ENCODE measurements at places on chromosomes 3 and 15.

GRCh38 chr3:36380221-36381031 is at the start of gene STAC:
STAC (plus strand) TSS chr3:36380504; CDS start chr3:36380644, 140 bp downstream.
- DNase-seq: peak; percentile 15

- no peak for DNase-seq
These were observed 35.3 kb downstream of the PBRM1 start for GRCh38 chr3:52650439-52650838.

DNA sequence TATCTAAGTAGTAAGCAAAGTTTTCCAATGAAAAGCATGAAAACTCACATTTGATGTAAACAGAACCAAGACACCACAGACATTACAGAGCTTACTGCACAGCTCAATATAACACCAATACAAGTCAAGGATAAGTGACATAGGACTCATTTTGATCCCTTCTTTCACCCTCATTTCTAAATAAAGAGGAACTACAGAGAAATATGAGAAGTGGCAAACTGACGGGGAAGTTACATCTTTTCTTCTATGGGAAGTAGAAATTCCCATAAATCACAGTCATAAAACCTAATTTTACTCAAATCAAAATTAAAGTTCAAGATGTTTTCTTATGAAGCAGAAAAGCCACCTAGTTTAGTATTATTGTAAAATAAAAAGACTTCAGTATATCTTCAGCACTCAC is 3.8 kb downstream of the ATG3 start:
- no peak for DNase-seq

GRCh38 chr3:75015280-75015679 is 400.8 kb upstream of the CNTN3 start:
- no peak for DNase-seq

- DNase-seq: no peak
These were observed 38.4 kb downstream of the PCOLCE2 start for GRCh38 chr3:142850395-142851023.

- DNase-seq: no peak
These were observed 257.2 kb upstream of the TPRG1 start for GRCh38 chr3:188914552-188914951.

DNA sequence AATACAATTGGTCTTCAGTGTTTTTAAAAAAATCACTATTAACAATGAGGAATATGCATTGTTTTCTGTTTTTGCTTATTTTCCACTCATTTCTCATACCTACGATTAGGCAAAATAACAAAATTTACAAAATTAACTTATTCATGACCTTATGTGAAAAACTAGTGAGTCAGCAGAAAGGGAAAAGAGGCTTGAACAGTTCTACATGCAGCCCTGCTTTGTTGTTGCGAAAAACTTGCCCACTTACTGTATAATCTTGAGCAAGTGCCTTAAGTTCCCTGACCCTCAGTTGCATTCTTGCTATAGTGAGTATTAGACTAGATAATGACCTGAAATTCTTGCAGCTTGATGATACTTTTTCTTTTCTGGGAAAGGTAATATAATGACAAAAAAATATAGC is 551.1 kb upstream of the BCHE start:
- DNase-seq: no peak

DNA sequence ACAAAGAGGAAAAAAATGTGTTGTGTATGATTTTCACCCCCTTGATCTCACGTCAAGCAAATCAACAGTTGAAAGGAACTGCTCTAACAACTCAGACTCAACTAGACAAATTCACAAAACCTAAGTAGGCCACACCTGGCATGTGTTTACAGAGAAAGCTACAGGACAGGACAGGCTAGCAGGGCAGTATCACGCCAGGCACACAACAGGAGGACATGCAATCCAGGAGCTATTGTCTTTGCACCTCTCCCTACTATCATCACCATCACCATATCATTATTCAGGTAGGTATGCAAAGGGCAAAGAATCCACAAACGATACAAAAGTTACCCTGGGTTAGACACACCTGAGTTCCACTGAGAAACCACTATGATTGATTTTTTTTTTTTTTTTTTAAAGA is 86.4 kb downstream of the TBL1XR1 start:
- DNase-seq: no peak

GRCh38 chr3:59286791-59287531 is 237.1 kb upstream of the CFAP20DC start:
- peak; percentile 59 for DNase-seq

DNA sequence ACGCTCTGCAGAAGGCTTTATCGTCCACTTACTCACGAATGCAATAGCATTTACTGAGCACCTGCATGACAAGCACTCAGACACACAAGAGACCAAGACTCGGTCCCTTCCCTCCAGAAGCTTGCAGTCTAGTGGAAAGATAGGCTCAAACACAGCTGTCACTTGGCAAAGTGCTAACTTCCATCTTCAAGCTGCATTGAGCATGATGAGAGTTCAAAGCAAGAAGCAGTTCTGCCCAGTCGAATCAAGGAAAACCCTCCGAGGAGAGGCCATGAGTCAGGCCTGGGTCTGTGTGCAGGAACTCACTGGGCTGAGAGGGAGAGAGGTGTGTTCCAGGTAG is 51.5 kb downstream of the C3orf20 start:
- no peak for DNase-seq

GRCh38 chr3:153051427-153052095 is 110.5 kb upstream of the RAP2B start:
- no peak for DNase-seq

- DNase-seq: no peak
These were observed 159.3 kb upstream of the C2CD4B start for GRCh38 chr15:62324382-62324781.

- DNase-seq: no peak
These were observed 8.7 kb downstream of the RAB7A start for GRCh38 chr3:128734523-128735189.

GRCh38 chr3:191962324-191962723 is 501.4 kb downstream of the PYDC2 start:
- no peak for DNase-seq

- no peak for DNase-seq
These were observed 54.5 kb downstream of the EPHB1 start for GRCh38 chr3:134849561-134849960.

DNA sequence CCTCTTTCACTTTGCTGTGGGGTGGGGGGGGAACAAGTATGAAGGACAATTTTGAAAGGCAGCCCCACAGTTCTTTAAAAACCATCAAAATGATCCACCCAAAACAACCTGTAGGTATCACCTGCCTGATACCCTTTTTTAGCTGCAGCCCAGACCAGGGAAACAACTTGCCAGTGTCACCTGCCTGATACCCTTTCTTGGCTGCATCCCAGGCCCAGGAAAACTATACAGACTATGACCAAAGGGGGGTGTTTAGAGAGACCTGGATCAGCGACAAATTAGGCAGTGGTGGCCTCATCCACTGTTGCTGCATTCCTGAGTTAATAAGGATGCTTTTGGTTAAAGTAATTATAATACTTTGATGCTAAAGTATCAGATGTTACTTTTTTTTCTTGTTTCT is 122.0 kb downstream of the VPS13C start:
- no peak for DNase-seq

Data from CD4-positive, alpha-beta T cell treated with Interleukin-4 for 1 hour (primary cell).